ENCODE measurements at places on chromosomes 6 and 20.

GRCh38 chr6:44284121-44284520 is 13.9 kb downstream of the TMEM151B start:
- no peak for DNase-seq

- DNase-seq = no peak
Observed at GRCh38 chr6:168450917-168451316, 9.9 kb downstream of the SMOC2 start.

DNA sequence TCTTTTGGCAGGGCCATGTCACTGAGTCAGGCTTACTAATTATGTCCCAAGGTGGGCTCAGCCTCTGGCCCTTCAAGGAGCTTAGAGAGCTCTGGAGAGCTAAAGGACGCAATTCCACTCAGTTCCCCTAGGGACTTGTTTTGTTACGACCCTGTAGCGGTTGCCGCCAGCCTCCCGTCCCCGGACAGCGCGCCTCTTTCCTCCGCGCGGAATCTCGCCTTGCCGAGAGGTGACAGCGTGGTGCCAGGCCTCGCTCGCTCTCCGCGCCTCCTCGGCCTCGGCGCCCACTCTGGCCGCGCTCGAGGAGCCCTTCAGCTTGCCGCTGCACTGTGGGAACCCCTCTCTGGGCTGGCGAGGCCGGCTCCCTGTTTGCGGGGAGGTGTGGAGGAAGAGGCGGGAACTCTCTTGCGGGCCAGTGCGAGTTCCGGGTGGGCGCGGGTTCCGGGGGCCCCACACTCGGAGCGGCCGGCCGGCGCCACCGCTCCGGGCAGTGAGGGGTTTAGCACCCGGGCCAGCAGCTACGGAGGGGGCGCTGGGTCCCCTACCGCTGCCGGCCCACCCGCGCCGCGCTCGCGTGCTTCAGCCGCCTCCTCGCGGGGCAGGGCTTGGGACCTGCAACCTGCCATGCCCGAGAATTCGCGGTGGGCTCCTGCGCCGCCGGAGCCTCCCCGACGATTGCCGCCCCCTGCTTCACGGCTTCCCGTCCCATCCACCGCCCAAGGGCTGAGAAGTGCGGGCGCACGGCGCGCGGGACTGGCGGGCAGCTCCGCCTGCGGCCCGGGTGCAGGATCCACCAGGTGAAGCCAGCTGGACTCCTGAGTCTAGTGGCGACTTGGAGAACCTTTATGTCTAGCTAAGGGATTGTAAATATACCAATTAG is 9.9 kb upstream of the ZNF311 start:
- no peak for DNase-seq

DNA sequence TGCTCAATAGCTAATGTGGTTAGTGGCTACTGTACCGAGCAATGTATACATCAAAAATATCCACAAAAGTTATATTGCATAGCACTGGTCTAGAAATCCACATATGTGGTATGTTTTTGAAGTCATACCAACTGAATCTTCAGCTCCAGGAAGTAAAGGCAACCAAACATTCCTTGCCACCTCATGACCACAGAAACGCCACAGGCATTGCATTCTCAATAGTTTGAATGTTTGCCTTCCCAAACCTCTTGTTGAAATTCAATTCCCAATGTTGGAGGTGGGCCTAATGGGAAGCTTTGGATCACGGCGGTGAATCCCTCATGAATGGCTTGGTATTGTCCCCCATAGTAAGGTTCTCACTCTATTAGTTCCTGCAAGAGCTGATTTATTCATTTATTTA is 18.2 kb upstream of the ZNF391 start:
- no peak for DNase-seq

- DNase-seq = no peak
Observed at GRCh38 chr20:34045294-34045693, 51.6 kb downstream of the RALY start.

GRCh38 chr6:63635588-63636517 is at the start of gene PHF3:
PHF3 (plus strand) TSS chr6:63635802; CDS start chr6:63646552, 10,750 bp downstream.
- DNase-seq = peak; percentile 72

- no peak for DNase-seq
Observed at GRCh38 chr6:128413291-128413690, 107.1 kb downstream of the PTPRK start.

Data from stimulated activated CD8-positive, alpha-beta memory T cell treated with anti-CD3 and anti-CD28 coated beads, Interleukin-4, amount 100 ng/mL, for 1 hour (primary cell).